ENCODE measurements at places on chromosomes 1 and 21. TPM values are rescaled to one million over a fixed set of nuclear protein-coding genes. Genes with fewer than 3 reads are reported as not detected.
A peak's percentile ranks its signal among the peaks of the same experiment; 100 is the strongest.

- DNase-seq: no peak
Measured at GRCh38 chr1:6979003-6979613, 193.9 kb downstream of the CAMTA1 start.

GRCh38 chr1:8666389-8667167 lies 150.9 kb downstream of the RERE start:
- no peak for DNase-seq

DNA sequence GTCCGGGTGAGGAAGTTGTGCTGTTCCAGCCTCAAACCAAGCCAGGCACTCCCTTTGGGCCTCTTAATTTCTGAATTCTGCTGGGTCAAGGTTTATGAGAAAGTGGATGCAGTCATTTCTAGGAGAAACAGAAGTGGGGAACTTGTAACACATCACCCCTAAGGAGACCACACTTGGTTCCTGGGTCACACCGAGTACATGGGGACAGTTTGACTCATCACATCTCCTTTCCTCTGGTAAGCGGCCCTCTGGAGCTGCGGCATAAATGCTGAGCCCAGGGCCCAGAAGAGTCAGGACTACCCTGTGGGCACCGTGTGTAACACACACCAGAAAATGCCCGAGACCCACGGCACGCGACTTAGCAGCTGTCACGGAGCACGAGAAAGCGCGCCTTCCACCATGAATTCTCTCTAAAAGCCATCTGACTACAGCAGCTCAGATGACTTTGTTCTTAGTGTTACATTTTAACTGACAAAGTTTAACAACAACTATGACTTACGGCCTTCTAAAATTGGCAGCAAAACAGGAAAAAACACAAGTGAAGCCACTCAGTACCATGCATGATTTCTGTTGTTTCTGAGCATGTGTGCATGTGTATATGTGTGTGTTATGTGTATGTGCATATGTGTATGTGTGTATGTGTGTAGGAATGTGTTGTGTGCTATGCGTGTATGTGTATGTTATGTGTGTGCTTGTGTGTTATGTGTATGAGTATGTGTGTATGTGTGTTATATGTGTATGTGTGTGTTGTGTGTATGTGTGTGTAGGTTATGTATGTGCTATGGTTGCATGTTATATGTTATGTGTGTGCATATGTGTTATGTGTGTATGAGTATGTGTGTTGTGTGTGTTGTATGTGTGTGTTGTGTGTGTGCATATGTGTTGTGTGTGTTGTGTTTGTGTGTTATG lies 50.8 kb downstream of the TOMM20 start:
- DNase-seq: peak; percentile 78

DNA sequence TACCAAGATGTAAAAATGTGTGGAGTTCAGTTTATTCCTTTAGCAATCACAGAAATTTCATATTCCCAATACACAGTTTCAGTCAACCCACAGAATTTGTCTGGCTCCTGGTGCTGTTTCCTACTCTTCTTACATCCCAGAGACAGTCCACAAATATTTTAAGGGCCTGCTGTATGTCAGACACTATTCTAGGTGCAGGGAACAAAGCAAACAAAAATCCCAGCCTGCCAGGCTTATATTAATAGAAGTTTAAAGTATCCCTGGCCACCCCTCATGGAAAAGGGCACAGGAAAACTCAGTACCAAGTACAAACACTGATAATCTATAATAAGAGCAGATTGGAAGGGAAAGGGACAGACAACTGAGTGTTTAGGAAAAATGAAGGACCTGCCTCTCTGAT lies 194.8 kb downstream of the ZP4 start:
- no peak for DNase-seq

DNA sequence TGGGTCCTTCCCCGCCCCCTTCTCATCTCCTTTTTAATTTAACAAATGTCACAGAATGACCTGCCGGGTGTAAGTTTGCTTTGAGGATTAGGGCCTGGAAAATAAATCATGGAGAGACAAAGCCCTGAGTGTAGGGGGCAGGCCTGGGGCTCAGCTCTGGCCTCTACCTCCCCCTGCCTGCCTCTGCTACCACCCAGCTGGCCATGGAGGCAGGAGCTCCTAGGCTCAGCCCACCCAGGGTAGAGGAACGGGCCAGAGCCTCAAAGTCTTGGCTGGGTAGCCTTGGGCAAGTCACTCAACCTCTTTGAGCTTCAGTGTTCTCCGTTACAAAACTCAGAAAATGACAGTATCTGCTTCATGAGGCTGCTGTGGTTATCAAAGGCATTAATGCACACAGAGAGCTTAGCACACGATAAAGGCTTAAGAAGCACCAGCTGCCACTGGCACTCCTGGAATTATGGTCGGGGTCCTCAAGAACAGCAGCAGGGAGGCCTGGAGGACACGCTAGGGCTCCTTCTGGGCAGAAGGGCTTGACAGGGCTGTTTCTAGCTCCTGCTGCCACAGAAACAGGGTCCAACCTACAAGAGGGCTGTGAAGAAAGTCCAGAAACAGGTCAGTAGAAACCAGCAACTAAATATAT lies 39.0 kb downstream of the LRP8 start:
- DNase-seq: no peak

- DNase-seq: no peak
Measured at GRCh38 chr1:119720866-119721440, 9.2 kb downstream of the PHGDH start.

DNA sequence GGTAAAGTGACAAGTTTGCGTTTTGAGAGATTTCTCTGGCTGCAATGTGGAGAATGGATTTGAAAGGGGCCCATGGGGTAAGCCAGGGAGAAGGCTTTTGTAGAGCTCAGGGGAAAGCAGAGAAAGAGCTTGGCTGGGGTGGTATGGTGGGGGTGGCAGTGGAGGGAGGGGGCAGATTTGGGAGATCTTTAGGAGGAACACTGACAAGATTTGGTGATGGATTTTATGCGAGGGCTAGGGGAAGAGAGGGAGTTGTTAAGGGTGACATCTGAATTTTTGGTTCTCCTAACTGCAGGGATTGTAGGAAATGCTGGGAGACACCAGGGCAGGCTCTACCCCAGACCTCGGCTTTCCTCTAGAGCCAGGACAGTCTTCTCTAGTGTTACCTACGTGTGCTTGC lies 108.7 kb upstream of the ZNF678 start:
- DNase-seq: no peak

DNA sequence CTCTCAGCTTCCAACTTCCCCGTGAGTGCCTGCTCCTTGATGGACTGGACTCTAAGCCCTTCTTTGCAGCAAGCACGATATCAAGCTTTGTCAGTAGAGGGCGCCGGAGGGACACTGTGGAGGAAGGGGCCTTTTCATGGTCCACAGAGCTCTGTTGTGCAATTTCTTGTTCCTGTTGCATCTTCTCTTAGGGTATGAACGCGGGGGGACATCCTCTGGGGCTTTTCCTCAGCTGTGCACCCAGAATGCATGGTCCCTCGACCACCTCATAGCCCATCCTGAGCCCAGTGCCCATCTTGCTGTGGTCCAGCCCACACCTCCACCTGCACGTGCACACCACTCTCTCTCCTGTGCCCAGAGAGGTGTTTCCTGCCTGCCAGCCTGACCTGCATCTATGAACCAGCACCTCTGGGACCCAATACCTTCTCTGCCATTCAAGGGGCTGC lies 556.8 kb downstream of the PTPRU start:
- DNase-seq: peak; percentile 74

- DNase-seq: no peak
Measured at GRCh38 chr1:156515956-156516355, 15.4 kb upstream of the MEF2D start.

GRCh38 chr1:234756066-234756774 lies 146.2 kb upstream of the IRF2BP2 start:
- no peak for DNase-seq

- no peak for DNase-seq
Measured at GRCh38 chr21:41367301-41367944, 5.6 kb downstream of the MX2 start.

DNA sequence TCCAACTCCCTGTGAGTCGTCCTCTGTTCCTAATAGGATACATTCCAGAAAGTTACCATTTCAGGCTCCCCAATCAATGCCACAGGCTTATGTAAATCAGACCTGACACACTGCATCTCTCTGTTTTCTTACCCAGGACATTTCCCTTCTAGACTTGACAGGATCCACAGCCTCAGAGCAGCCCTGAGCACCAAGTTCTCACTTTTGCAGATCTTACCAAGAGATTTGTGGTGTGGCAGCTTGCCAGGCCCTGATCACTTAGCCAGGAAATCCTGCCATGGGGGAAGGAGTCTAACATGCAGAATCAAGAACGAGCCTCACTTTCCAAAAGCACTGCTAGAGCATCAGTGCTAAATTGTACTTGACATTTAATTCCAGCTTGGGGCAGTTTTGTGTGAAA lies 202.9 kb downstream of the TBX15 start:
- DNase-seq: no peak

DNA sequence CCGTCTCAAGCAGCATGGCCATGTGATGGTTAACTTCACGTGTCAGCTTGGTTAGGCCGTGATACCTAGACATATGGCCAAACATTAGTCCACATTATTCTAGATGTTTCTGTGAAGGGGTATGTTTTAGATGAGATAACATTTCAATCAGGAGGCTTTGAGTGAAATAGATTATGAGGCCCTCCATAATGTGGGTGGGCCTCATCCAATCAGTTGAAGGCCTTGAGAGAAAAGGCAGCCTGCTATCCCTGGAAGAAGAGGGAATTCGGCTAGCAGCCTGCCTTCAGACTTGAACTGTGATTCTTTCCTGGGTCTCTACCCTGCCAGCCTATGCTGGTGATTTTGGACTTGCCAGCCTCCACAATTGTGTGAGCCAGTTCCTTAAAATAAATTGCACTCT lies 90.1 kb downstream of the ZSCAN20 start:
- no peak for DNase-seq

DNA sequence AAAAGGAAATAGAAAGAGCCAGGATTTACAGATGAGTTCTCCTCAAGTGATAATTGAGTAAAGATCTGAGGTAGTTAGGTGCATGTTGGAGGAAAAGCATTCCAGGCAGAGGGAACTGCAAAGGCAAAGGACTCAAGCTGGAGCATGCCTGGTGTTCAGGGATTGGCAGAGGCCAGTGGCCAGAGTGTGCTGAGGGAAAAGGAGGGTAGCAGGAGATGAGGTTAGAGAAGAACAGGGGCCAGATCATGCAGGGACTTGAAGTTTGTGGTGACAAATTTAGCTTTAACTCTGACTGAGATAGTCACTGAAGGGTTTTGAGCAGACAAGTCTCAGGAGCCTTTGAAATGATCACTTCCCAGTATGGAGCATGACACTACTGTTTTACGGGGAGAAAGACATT lies 19.0 kb upstream of the GTF2B start:
- DNase-seq: no peak

GRCh38 chr1:29521811-29522580 lies 285.7 kb downstream of the PTPRU start:
- DNase-seq: no peak

- DNase-seq: no peak
Measured at GRCh38 chr1:232046451-232047306, 420.1 kb downstream of the DISC1 start.

DNA sequence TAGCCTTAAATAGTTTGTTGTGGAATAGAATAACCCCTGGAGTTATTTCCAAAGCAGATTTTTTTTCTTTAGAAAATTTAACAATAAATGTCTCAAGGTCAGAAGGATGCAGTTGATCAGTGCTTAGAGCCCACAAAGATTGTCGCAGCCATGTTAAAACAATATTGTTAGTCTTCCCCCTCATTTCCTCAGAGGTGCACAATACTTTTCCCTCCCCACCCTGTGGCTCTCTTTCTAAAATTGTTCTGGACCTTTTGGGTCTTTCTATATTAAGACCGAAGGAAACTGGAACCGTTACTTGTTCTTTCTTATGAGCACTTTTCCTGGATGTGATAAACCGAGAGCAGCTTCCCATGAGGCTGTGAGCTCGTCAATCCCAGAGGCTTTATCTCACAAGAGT lies 333.7 kb downstream of the HLX start:
- no peak for DNase-seq

GRCh38 chr21:33197496-33197895 lies 32.2 kb upstream of the IFNAR2 start:
- DNase-seq: no peak

- peak; percentile 75 for DNase-seq
Measured at GRCh38 chr1:38818175-38818976, 41.2 kb downstream of the RRAGC start.

GRCh38 chr1:89928506-89928905 lies 66.4 kb upstream of the ZNF326 start:
- DNase-seq: no peak

DNA sequence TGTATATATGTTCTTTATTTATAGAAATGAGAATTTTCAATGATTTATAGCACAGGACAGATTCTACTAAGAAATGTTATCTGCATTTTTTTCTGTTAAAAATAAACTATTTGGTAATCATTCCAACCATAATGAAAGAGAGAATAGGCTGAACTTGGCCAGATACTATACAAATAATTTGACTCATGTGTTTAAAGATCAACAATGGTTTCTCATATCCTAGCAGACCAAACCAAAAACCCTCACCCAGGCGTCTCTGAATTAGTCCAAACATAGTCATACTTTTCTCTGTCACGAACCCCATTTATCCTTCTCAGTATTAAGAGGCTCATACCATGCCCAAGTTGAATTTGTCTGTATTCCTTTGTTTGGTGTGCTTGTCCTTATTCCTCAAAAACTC lies 40.3 kb downstream of the RPE65 start:
- DNase-seq: no peak

- DNase-seq: no peak
Measured at GRCh38 chr1:220497220-220497947, 30.6 kb upstream of the MARK1 start.

- no peak for DNase-seq
Measured at GRCh38 chr1:224300346-224300745, 29.6 kb downstream of the NVL start.

DNA sequence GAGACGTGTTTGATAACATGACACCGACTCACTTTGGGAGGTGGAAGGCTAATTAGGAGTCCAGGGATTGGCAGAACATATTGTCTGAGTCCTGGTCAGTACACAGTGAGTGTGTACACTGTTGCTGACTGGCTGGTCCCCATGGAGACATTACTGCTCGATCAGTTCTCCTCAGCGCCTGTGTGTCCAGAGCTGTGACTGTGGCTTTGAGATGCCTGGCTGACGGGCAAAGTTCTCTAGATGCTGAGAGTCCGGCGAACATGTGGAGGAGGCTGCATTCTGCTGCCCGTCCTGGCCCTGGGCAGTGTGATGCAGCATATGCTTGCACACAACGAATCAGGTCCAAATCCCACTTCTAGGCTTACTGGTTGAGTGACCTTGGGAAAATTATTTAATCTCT lies 280.1 kb upstream of the ST6GALNAC5 start:
- no peak for DNase-seq

The ADAMTSL4 gene
- total RNA-seq: 2.6 TPM

The KDF1 gene
- 1.1 TPM for total RNA-seq

The HPCAL4 gene
- total RNA-seq: 0.86 TPM

The AMY1C gene
- not detected for total RNA-seq

The SOD1 gene
- 106 TPM for total RNA-seq

The SLC44A5 gene
- total RNA-seq: not detected

The GJA9 gene
- total RNA-seq: not detected

The CACNA1S gene
- total RNA-seq: not detected

The RAB25 gene
- total RNA-seq: 0.53 TPM

The NTMT2 gene
- total RNA-seq: not detected

The CFAP74 gene
- not detected for total RNA-seq

The RNF207 gene
- 9.5 TPM for total RNA-seq

The PRRX1 gene
- not detected for total RNA-seq

The SNAP47 gene
- total RNA-seq: 34.0 TPM

The ACTL8 gene
- total RNA-seq: not detected

The EFNA4 gene
- total RNA-seq: 3.4 TPM

The OLIG2 gene
- total RNA-seq: not detected

The ILDR2 gene
- total RNA-seq: 15.8 TPM
